Esophagus squamous epithelium (tissue), 5 donors: ENCODE measurements at places on chromosomes 6 and 20.

- no peak for DNase-seq
Observed at GRCh38 chr6:52162940-52163908, 23.0 kb upstream of the IL17A start.

DNA sequence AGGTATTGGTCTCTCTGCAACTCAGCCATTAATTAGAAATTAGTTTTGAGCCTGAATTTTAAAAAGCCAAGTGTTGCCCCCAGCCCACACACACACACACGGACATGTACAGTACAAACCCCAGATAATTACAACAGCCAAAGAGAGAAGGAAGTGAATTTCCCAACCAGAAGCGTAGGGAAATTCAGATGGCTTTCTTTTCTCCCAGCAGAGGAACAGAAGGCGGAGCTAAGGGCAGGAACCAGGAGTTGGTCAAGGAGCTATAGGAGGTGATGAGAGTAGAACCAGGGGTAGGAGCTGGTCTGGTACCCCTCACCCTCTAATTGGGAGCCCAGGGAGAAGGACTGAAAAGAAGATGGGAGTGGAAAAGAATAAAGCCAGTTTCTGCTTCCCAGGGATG, 3.9 kb upstream of the ZBTB9 start:
- DNase-seq: no peak

GRCh38 chr6:37566111-37566949, 66.6 kb upstream of the CCDC167 start:
- no peak for DNase-seq

GRCh38 chr6:4554645-4555044, 221.6 kb upstream of the CDYL start:
- DNase-seq: no peak

- DNase-seq: no peak
Observed at GRCh38 chr6:53244958-53245357, 96.3 kb upstream of the GCM1 start.

- no peak for DNase-seq
Observed at GRCh38 chr6:47603995-47604394, 94.4 kb upstream of the ADGRF4 start.

- no peak for DNase-seq
Observed at GRCh38 chr6:145964948-145965366, 799 bp upstream of the SHPRH start.

DNA sequence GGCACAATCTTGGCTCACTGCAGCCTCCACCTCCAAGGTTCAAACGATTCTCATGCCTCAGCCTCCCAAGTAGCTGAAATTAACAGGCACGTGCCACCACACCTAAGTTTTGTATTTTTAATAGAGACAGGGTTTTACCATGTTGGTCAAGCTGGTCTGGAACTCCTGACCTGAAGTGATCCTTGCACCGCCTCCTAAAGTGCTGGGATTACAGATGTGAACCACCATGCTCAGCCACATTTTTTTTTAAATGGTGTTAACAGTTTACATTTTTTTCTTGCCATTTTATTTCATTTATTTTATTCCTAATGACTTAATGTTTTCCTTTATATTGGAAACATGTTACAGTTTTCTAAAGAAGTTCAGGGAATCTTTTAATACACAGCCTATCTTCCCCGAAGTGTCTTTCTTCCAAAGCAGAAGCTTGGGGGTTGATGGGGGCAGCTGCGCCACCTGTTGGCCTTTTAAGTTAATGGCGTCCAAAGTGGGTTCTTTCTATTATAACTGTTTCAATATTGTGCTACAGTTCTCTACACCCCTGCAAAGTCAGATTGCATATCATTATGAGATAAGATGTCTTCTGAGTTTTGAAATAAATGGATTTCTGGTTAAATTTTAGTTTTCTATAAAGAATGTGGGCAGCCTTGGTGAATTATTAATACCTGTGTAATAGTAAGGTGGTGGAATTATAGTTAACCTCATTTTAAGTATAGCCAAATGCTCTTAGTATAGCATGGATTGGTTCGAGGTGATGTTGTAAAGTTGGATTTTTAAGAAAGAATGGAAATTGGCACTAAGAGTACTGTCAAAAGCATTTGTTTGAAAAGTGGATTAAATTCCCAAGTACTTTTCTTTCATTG, 42.0 kb upstream of the PLCG1 start:
- no peak for DNase-seq

- DNase-seq: no peak
Observed at GRCh38 chr20:2693286-2694007, 867 bp downstream of the EBF4 start.

DNA sequence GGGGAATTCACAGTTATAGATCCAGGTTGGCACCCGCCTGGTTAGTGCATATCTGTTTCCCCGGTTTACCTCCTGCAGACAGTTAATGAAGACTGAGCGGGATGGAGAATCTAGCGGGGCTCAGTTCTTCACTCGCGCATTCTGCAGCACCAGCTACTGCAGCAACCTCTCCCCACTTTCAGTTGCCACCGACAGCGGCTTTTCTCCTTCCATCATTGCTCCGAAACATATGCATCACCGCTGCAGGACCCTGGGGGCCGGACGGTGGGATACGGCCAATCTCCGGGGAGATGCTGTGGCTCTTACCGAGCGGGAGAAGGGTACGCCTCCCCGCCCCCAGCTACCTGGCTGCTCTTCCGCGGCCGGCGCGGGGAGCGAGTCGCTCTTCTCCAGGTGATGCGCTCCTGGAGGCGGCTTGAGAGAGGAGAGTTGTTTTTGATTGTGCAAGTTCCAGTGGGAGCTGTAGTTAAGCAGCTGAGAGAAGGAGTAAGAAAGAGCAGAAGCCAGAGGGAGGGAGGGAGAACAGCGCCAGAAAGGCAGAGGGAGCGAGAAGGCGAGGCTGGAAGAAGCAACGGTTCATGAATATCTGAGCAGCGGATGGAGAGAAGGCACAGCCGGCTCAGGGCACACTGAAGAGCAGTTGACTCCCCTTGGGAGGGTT, at the start of gene SGK1:
SGK1 (minus strand) TSS at position 642 of the 661 bp plus-strand sequence. CDS start 652 bp downstream, outside the sequence.
- DNase-seq: no peak

DNA sequence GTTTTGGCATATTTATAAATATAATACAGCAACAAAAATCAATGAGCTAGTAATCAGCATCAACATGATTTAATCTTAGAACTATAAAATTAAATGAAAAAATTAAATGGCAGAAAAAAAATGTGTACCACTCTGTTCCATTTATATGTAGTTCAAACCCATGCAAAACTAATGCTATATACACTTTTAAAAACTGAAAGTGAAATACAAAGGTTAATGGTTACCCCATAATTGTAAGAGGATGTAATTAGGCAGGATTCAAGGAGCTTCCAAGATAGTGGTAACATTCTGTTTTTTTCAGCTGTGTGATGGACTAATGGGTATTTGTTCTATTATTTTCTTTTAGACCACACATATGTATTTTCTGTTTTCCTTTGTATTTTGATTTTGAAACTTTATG, 492.1 kb downstream of the UTRN start:
- no peak for DNase-seq
